ENCODE measurements at places on chromosomes 11 and 22.

DNA sequence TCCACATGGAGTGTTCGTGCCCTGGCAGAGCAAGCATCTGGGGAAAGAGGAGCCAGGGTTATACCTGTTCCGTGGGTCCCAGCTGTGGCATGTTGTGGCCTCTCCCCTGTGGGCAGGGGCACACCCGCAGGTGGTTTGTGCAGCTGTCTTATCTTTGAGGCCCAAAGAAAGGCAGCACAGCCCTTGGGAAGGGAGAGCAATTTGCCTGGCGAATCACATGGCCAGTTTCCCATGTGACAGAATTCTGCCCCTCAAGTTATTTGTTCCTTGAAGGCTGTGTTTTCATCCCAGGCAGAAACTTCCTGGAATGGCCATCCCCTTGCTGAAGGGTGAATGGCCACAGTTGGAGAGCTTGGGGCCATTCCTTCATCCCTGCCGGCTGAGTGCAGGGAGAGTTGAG is 16.4 kb upstream of the COX8A start:
- no peak for DNase-seq

GRCh38 chr11:91927448-91927847 is 297.2 kb upstream of the FAT3 start:
- no peak for DNase-seq

DNA sequence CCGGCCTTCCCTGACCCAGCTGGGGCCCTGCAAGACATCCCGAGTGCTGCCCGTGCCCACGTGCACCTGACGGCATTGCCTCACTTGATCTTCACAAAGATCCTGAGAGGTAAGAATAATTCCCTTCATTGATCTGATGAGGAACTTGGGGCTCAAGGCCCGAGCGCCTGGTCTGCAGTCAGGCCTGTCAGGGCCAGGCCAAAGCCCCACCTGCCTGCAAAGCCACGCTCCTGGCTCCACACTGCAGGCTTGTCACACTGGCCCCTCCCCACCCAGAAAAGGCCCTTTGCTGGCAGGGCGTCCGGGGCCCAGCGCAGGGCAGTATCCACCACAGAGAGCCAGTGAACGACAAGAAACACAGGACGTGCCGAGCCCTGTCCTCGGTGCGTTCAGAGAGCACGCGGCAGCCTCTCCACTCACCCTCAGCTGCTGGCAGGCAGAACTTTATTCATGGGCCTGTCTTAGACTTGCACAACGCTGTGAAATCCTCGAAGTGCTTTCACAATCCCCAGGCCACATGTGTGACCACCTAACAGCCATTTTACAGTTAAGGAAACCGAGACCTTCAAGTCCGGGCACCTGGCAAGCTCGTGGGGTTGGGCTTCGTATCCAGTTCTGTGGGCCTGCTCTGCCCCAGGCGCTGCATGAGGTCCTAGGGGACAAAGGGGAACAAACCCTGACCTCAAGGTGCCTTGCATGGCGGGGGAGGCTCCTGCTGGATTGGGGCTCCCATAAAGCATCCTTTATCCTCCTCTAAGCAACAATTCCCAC is 14.8 kb downstream of the KIAA0930 start:
- no peak for DNase-seq

DNA sequence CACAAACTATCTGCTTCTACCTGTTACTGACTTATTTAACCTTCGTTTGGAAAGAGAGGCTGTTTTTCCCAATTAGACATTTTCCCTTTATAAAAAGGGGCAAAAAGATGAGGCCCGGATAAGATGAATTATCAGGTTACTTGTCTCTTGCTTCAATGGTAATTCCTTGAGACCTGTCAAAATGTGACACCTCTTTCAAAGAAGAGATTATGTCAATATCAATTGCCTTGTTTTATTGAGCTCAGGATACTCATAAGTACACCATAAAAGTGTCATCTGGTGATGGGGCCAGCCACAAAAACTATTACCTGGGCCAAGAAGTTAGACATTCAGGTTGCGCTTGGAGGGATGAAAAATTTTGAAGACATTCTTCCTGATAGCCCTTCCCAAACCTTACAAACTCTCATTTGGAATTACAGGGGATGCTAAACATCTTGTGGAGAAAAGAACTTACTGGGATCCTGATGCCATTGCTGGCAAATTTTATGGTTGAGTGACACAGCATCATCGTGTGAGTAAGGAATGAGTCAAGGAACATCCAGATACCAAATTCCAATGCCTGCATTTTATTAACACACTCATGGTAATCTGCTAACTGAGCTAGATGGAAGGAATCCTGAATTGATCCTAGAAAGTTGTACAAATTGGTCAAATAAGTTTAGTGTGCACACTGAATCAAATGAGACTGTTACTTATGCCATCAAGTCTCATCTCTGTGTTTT is 1071.2 kb downstream of the LRRC4C start:
- no peak for DNase-seq

- no peak for DNase-seq
Measured at GRCh38 chr22:41092847-41093411, 537 bp downstream of the EP300 start.

DNA sequence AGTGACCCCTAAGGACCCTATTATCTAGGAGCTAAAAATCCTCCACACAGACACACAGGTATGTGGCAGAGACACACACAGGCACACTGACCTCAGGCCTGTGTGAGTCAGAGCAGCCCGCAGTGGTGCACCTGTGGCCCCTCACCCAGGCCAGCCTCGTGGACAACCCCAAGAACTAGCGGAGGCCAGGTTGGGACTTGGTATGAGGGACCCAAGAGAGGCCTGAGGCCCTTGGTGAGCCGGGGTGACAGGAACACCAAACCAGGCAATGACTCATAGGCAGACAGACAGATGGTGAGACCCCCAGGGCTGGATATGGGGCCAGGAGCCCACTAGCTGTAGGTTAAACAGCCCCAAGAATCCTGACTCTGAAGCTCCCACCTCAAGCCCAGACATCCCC is 6.0 kb downstream of the CASTOR1 start:
- no peak for DNase-seq

DNA sequence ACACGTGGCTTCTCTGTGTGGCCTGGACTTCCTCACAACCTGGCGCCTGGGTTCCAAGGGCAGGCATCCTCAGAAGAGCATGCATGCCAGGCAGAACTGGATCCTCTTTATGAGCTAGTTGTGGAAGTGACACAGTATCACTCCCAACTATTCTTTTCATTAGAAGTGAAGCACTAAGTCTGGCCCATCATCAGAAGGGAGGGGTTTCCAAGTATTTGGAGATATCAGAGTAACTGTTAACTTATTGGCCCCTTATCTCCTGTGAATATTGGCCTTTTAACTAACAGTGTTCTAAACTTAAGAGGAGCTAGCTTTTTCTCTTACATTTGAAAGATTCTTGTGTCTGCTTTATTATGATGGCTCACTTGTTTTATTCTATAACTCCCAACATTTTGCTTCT is 35.5 kb downstream of the FDX1 start:
- no peak for DNase-seq

- DNase-seq, result no peak
Measured at GRCh38 chr11:77993902-77994301, 566 bp downstream of the INTS4 start.

DNA sequence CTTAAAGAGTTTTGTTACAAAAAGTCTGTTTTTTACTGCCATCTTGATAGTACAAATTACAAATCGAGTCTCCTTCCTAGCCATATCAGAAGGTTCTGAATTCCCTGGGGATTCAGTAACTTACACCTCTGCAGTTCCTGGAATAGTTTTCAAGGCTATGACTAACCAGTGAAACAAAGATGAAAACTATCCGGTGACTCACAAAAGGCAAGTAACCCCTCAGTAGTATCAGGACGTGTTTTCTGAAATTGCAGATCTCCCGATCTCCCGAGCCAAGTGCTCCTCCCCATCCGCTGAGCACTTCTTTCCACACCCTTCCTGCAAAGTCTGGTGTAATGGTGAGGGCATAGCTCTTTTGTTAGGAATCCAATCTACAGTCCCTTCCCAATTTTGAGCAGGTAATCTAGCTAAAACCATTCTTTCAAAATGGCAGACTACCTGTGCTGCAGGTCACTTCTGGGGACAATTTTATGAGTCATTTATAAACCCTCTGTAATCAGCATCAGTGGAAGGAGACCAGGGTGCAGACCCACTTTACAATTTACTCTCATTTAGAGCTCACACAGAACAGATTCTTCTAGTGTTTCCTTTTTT is 7.7 kb downstream of the E2F8 start:
- DNase-seq, result no peak

- DNase-seq, result no peak
Measured at GRCh38 chr22:22825213-22825593, 62.4 kb upstream of the IGLL5 start.

- no peak for DNase-seq
Measured at GRCh38 chr22:29727131-29727523, 7.3 kb downstream of the CABP7 start.

DNA sequence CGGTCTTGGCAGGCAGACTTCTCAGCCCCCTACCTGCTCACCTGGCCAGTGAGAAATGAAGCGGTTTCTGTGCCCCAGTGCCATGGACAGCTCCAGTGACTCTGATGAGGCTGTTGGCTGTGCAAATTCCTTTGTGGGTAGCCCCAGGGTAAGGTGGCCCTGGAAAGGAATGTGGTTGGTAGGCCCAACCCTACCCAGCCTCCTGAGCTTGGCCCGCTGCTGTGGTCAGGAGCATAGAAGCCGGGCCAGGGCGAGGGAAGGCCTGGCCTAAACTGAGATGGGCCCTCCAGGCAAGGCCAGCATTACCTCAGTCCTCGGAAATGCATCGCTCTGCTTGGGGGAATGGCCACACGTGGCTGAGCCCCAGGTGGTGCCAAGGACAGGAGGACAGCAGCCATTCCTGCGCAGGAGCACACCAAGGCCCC is 16.9 kb downstream of the DAGLA start:
- DNase-seq, result no peak

GRCh38 chr11:123235117-123235655 is 40.1 kb upstream of the CLMP start:
- no peak for DNase-seq

DNA sequence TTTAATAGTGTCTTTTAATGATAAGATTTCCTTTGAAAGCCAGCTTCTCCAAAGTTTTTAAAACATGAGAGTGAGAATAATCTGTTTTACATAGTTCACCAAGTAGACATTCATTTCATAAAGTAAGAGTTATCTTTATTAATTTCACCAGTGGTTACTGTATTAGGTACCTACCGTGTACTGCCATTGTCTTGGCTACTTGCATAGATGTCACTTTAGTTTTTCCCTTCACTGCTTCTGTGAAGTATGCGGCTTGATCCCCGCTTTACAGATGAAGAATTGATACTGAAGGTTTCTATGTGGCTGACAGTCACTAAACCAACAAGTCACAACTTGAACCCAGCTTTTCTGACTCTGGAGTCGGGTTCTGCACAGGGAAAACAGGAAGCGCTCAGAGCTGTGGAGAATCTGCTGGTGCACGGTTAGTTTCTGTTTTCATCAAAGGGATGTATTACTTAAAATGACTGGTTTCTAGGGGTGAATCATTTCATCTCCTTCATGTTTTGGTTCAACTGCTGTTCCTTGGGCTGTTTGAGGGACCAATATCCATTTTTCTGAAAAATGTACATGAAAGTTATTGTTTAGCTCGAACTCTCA is 39.3 kb upstream of the MYO18B start:
- no peak for DNase-seq

- DNase-seq, result no peak
Measured at GRCh38 chr22:31611061-31611760, 50.8 kb downstream of the PISD start.

DNA sequence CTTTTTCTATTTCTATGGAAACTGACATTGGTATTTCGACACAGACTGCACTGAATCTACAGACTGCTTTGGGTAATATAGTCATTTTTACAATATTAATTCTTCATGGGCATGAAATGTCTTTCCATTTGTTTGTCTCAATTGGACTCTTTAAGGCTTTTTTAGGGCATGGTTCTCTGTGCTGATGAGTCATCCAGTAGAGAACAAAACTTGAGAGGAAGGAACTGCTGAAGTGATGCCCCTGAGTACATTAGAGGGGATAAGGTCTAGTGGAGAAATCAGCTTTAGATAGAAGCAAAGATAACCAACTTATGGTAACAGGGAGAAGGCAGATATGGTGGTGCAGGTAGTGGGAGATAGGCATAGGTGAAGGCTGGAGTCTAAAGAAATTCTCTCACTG is 25.1 kb downstream of the TSG101 start:
- no peak for DNase-seq

DNA sequence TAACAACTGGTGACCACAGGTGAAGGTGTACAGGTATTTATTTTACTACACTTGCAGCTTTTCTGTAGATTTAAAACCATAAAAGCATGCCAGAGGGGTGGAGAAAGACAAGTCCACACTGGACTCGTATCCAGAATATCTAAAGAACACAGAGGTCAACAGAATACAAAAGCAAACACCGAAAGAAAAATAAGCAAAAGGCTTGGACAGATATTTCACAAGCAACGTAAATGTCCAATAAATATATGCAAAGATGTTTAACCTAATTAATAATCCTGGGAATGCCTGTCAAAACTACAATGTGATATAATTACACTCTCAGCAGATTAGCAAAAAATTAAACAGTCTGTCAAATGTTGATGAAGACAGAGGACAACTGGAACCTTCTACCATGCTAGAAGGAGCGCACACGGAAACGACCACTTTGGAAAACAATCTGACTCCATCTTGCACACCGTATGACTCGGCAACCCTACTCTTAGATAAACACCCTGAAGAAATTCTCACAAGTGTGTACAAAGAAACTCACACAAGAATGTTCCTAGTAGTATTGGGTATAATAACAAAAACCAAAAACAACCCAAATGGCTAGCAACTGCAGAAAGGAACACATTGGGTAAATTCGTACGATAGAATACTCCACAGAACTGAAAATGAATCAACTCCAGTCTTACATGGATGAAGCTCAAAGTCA is 27.2 kb downstream of the GNB1L start:
- DNase-seq, result no peak

DNA sequence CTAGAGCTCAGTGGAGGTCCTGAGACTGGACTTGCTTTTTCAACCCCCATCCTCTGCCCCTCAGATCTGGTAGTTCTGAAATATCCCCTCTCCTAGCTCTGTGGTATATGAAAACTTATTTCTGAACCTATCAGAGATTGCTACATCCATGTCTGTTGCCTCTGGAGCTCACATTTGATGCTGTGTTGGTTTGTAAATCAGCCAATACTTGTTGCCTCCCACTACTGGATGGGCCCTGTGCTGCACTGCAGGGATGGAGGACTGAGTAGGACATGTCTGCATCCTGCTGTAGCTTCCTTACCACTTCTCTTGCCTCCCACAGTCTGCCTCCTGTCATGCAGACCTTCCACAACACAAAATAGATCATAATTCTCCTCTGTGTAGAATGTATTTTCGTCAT is 5.2 kb downstream of the OLFML1 start:
- no peak for DNase-seq

- no peak for DNase-seq
Measured at GRCh38 chr11:64566042-64566914, 24.7 kb upstream of the SLC22A12 start.

- DNase-seq, result no peak
Measured at GRCh38 chr11:67266449-67267187, at the start of gene GRK2. GRK2 (plus strand) TSS chr11:67266473; CDS start chr11:67266700, 227 bp downstream.

- DNase-seq, result no peak
Measured at GRCh38 chr22:48802576-48802975, 1025.1 kb downstream of the BRD1 start.
